ENCODE measurements at places on chromosomes 4 and X.

DNA sequence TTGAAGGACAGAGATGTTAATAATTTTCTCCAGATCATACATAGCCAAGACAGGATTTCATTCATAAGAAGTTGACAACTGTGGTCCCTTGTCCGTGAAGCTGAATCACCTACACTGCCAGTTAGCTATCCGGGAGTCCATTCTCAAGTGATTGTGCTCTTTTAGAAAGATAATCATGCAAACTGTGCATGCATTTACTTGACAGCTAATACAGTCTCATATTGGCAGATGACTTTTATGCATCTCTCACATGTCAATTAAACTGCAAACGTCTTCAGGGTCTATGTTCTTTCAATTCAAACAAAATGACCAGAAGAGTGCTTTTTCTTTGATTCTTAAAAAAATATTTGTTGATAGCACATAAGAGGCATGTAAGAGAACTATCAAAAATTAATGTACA is 1572.9 kb downstream of the C4orf33 start:
- DNase-seq, result no peak

GRCh38 chrX:126064901-126065541 is 101.1 kb downstream of the DCAF12L2 start:
- DNase-seq, result no peak

DNA sequence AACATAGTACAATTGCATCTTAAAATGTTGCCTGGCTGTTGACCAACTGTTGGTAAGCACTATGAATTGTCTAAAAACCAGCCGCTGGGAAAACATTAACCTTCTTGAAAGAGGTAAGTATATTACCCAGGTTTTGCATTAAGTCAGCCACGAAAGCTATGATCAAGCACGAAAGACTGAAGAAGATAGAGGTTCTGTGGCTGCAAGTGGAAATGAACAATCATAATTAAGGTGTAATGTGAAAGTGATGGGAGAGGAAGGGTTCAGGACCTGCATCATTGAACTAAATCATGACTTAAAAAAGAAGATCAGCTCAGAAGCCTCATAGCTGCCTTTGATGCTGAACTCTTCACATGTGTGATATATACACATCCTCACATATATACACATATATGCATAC is 341.0 kb downstream of the NR3C2 start:
- DNase-seq, result no peak

DNA sequence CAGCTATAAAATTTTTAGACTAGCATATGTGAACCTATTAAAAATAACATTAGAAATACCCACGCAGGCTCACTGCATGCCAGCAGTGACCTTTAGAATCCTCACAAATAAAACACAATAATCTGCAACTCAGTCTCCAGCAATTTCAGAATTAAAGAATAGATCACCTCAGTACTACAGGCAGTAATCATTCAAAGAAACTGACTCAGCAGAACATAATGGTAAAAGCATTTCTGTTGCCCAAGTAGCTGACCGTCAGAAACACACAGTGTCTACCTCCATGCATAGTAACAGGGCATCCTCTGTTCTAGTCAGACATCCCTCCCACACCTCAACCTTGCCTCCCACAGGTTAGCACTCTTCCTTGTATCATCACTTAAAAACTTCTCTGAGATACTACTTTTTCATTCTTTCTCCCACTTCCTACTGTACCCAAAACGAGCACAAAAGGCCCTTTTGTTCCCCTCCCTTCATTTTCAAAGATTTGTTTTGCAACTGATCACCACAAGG is 65.7 kb upstream of the BEND2 start:
- DNase-seq, result no peak

DNA sequence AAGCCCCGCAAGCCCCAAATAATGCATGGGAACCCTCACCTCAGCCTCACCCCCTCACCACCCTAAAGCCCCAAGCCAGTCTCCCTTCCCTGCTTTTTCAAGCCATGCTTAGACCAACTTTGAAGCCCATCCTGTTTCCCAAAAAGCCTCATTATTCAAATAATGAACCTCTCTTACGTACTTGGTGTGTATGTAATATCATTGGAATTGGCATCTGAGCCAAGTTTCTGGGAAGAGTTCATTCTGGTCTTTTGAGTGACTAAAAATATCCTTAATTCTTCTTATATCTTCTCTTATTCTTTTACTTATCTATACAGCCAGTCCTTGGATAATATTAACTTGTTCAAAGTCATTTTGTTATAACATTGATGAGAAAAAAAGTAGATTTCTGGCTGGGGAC is 875.8 kb upstream of the SLIT2 start:
- DNase-seq, result no peak

DNA sequence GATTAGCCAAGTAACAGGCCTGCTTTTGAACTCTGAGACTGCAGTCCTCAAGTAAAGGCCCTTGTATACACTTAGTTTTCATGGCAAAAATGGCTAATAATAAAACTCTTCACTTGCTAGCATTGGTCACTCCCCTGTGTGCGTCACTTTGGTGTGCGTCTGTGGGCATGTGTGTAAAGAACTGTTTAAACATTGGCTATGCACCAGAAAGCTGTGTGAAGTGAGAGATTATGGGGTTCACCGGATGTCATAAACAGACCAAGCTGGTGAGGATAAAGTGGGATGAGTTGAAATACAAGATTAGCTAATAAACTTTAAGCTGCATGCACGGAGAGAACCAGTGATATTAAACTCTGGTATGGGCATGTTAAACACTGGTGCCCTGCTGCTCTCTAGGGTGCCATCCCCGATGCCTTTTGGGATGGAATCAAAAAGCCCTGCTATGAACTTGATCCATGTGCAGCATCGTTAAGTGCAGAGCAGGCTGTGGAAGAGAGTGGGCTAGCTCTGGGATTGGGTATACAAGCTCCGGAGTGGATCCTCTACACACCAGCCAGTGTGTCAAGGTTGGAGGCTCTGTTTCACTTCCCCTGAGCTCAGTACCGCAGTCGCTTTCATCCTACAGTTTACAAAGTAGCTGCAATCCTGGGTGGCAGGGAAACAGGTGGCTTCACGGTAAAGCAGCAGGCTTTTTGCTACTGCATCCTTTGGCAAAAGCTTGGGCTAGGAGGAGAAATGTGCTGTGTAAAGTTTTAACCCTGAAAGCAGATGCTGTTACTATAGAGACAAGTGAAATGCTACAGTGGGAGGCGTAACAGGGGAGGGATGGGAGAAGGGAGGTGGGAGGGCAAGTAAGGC is 108.3 kb upstream of the SLC4A4 start:
- no peak for DNase-seq

All from MCF 10A (cell line).